ENCODE measurements at places on chromosomes 6 and 20. TPM values are rescaled to one million over a fixed set of nuclear protein-coding genes. Genes with fewer than 3 reads are reported as not detected.

Gene CRISP2
- 0.57 TPM for total RNA-seq

Gene KIF25
- total RNA-seq, result not detected

Gene ANKRD66
- not detected for total RNA-seq

Gene SLC26A8
- not detected for total RNA-seq

Gene MTFR2
- 2.3 TPM for total RNA-seq

Gene BCAS1
- 0.97 TPM for total RNA-seq

- H3K27ac ChIP-seq, result no peak overlapping the region
- H3K27me3 ChIP-seq, result no peaks in the 10 kb centered on the region
- DNase-seq, result no peak
- no peak overlapping the region for H3K4me3 ChIP-seq
These were observed 167.0 kb downstream of the SOBP start for GRCh38 chr6:107656883-107657282.

DNA sequence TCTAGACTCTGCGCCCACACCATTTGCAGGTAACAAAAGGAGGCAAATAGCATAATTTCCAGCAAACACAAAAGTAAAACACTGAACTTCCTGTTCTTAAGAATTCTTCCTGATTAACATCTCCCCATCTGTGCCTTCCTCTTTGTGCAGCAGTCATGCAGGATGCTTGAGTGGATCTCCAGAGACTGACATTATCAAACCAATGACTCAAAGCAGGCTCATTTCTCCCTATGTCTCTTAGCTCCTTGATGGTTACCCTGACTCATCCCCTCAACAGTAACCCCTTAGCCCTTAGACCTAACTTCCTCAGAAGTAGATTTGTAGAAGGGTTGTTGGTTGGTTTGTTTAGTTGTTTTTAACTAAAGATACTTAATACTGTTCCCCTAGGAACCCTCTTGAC lies 137.0 kb upstream of the RIN2 start:
- no peak overlapping the region for H3K27ac ChIP-seq
- no peaks in the 10 kb centered on the region for H3K36me3 ChIP-seq
- H3K27me3 ChIP-seq, result no peaks in the 10 kb centered on the region
- H3K4me3 ChIP-seq, result no peak overlapping the region
- no peak for DNase-seq

DNA sequence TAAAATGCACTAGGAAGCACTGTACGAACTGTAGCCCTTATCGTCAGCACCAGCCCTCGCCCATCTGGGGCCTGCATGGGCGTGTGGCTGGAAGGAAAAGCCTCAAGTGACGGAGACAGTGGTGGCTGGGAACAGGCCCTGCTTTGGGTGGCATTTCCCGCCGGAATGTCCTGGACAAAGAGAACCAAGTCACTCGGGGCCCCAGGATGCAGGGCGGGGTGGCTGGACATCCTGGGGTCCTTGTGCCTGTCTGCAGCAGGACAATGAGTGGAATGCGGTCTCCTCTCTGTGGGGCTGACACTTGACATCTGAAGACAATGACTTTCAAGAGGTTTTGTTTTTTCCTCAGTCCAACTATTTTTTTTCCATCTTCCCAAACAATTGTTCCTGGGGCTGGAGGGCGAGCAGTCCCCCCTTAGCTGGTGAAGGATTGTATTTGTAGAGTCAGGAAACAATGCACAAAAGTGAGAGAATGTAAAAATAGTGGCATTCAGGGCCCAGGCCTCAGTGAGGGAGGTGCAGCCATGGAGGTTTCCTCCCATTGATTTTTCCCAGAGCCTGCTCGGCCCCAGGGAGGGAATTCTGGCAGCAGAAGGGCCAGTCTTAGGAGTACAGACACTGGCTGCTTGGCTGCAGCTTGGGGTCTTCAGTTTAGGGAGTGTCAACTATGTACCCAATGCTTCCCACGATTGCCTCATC lies 64.4 kb downstream of the PREX1 start:
- no peaks in the 10 kb centered on the region for H3K36me3 ChIP-seq
- DNase-seq, result no peak

DNA sequence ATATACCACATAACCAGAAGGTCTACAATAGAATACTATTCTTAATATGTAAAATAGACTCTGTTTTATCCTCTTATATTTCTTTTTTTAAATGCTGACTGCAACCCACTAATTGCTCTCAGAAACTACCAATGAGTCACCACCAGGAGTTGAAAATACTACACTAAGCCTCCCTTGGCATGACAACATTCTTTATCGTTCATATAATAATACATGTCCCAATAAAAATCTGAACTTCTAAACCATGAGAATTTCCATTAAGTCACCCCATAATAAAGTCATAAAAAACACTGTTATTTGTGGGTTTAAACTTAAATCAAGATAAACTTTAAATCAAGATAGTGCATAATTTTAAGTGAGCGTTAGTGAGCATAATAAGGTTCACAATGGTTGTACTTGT lies 4.2 kb downstream of the HACE1 start:
- DNase-seq, result no peak
- H3K27me3 ChIP-seq, result no peaks in the 10 kb centered on the region
- no peak overlapping the region for H3K27ac ChIP-seq
- peaks cover 34% of the 10 kb centered on the region for H3K4me1 ChIP-seq

GRCh38 chr20:584161-584970 lies 25.7 kb downstream of the TCF15 start:
- DNase-seq, result no peak
- no peak overlapping the region for H3K27ac ChIP-seq
- no peaks in the 10 kb centered on the region for H3K36me3 ChIP-seq
- no peak overlapping the region for H3K4me3 ChIP-seq
- no peaks in the 10 kb centered on the region for H3K4me1 ChIP-seq
- peaks cover 39% of the 10 kb centered on the region for H3K27me3 ChIP-seq

All from esophagus squamous epithelium (tissue), 5 donors.